ENCODE measurements at places on chromosomes 2 and 18.

- DNase-seq, result no peak
Observed at GRCh38 chr2:42185220-42185921, 16.2 kb downstream of the EML4 start.

- DNase-seq, result no peak
Observed at GRCh38 chr2:46383113-46383395, 85.8 kb downstream of the EPAS1 start.

DNA sequence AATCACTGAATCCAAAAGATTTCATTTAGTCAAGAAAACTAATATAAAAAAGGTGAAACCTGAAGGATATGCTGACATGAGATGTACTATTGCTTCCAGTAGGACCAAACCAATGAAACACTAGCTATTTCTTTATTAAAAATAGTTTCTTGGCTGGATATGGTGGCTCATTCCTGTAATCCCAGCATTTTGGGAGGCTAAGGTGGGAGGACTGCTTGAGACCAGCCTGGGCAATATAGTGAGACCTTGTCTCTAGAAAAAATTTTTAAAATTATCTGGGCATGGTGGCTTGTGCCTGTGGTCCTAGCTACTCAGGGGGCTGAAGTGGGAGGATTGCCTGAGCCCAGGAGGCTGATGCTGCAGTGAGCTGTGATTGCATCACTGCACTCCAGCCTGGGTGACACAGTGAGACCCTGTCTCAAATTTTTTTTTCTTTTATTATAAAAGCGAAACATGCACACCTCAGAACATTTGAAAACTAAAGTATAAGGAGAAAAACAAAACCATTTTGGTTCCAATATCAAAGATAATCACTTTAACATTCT, 266.2 kb downstream of the TGIF1 start:
- no peak for DNase-seq

- DNase-seq, result no peak
Observed at GRCh38 chr2:96262306-96262705, 3.5 kb downstream of the TMEM127 start.

All from 8988T (cell line).